Skeletal muscle tissue (tissue), 5 donors: ENCODE measurements at places on chromosomes 5 and 9. TPM values are rescaled to one million over a fixed set of nuclear protein-coding genes. Genes with fewer than 3 reads are reported as not detected.

COL5A1 gene
- total RNA-seq, result 258 TPM

FOXD4L5 gene
- total RNA-seq, result under 0.01 TPM

NR6A1 gene
- total RNA-seq, result 0.52 TPM

IGIP gene
- 5.7 TPM for total RNA-seq

RNF180 gene
- 2.6 TPM for total RNA-seq

RFX3 gene
- 9.9 TPM for total RNA-seq

ANKRD34B gene
- under 0.01 TPM for total RNA-seq

PRR7 gene
- total RNA-seq, result 0.52 TPM

LIX1 gene
- total RNA-seq, result 0.52 TPM

DMRT3 gene
- total RNA-seq, result under 0.01 TPM

ADRB2 gene
- total RNA-seq, result 3.1 TPM

PHF2 gene
- 18.8 TPM for total RNA-seq

PCDHA1 gene
- not detected for total RNA-seq
